ENCODE measurements at places on chromosomes 12 and 14.

- DNase-seq, result no peak
Observed at GRCh38 chr14:78790271-78790670, 620.1 kb downstream of the NRXN3 start.

DNA sequence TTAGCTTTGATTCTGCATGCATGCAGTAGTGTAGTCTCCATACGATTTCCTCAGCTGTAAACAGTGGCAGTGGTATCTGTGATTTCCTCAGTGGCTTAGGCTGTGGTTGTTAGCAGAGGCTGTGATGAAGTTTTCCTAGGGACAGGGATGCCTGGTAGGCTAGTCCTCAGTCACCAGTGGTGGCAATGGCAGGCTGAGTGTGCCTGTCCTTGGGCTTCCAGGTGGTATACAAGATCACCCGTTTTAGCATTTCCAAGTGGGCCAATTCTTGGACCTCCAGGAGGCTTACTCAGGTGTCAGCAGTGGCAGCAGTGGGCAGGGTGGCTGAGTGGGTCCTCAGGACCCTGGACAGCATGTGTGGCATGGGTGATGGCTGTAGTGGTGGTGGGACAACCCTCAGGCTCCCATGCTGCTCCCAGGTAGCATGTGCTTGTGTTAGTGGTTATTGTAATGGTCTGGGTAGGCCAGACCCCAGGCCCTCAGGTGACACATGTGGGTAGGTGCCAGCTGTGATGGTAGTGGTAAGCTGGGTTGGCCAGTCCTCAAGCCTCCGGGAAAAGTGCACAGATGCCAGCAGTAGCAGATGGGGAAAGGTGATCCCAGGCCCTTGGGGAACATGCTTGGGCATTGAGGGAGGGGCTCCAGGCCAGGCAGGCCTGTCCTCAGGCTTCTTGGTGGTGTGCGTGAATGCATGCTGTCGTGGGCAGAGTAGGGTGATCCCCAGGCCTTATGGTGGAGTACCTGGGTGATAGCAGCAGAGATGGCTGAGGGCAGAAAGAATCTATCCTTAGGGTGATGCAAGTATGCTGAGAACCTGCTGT is 146.5 kb downstream of the PAPOLA start:
- no peak for DNase-seq

DNA sequence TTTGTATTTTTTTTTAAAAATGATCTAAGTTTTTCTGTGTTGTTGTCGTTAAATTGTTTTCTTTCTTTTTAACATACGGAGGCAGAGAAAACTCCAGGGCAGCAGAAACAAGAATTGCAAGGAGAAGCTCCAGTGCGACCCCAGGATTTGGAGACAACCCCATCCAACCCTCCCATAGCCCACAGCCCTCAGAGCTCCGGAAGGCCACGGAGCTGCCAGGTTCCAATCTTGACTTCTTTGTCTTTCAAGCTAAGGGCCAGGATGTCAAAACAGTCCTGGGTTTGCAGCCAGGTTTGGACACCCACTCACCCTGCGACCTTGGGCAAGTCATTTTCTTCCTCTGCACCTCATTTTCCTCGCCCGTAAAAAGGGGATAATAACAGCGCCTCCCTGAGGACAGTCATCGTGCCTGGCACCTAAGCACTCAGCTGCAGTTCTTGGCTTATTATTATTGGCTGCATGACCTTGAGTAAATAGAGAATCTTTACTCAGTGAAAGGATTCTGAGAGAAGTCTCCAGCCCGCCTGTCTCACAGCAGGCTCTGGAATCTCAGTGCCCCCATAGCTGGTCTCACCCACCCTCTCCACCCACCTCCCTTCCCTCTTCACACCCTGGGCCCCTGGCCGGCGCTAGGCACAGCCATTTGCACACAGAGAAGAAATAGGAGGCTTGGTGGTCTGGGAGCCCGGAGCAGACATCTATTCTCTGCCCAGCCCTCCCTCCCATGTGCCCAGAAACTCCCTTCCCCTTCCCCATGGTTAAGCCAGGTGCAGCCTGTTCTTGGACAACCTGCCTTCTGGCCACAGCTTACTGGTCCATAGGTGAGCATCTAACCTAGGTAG is 79.4 kb upstream of the BCL11B start:
- no peak for DNase-seq

DNA sequence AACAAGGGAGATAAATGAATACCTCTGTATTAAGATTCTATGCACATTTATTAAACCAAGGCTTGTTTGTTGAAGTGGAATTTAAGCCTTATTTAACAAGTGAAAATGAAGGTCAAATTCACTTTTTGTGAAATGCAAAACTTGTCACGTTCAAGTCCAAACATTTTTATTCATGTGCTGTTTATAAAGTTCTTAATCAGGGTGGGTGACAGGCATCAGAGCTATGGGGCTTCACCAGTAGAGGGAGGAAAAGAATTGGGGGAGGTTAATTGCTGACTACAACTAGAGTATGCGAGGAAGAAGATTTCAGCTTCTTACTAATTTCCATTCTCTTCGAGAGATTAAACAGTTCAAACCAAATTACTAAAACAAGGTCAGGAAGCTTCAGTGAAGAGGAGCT is 9.7 kb downstream of the MOK start:
- no peak for DNase-seq

DNA sequence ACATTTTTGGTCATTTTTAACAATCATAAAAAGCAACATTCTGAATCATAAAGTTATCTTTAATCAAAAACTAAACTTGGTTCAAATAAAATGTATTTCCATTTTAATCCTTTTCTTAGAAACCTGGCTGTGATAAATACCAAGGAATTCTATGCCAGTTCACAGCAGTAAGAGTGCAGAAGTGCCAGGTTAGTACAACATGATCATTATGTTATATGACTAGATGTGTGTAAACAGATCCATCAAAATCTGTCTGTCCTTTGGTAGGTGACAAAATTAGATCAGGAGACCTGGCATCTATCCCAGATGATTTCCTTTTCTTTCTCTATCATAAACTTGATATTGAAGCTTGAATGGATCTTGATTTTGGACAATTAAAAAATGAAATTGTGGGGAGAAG is 200.6 kb upstream of the STXBP6 start:
- DNase-seq, result no peak

GRCh38 chr12:121465921-121466793 is 66.2 kb downstream of the RNF34 start:
- DNase-seq, result no peak

- no peak for DNase-seq
Observed at GRCh38 chr14:91429385-91429784, 11.8 kb upstream of the CCDC88C start.

DNA sequence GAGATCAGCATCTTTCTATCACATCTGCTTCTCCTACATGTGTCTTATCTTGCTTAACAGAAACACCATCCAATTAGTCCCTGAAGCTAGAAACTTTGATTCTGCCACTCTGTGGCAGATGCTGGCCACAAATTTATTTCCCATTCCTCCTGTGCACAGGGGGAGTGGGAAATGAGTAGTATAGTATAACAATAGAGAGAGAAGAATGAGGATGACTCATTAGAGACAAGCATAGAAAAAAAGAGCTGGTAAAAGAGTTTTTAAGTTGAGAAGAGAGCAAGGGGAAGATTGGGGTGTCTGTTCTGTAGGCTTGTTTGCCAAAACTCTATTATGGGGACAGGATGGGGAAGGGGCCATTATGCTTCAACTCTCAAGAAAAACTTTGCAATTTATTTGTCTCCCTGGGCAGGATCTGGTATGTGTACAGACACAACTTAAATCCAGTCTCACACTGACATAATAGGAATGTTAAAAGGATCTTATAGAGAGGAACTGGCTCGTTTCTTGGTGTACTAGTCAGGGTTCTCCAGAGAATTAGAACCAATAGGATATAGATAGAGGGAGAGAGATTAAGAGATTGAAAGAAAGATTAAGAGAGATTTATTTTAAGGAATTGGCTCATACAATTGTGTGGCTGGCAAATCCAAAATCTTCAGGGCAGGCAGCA is 142.6 kb upstream of the CPSF6 start:
- DNase-seq, result no peak

DNA sequence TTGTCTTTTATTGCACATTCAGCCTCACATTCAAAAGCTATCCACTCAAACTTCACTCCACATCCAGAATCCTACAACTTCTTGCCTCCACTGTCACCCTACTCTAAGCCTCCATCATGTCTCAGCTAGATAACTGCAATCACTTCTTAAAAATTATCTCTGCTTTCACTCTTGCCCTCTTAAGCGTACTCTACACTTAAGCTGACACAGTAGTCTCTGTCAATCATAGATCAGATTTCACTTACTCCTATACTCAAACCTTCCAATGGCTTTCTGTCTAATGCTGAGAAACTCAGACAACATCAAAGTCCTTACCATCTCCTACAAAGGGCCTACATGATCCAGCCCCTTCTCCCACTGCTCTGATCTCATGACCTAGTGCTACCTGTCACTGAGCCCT is 304.1 kb downstream of the ITPR2 start:
- no peak for DNase-seq

DNA sequence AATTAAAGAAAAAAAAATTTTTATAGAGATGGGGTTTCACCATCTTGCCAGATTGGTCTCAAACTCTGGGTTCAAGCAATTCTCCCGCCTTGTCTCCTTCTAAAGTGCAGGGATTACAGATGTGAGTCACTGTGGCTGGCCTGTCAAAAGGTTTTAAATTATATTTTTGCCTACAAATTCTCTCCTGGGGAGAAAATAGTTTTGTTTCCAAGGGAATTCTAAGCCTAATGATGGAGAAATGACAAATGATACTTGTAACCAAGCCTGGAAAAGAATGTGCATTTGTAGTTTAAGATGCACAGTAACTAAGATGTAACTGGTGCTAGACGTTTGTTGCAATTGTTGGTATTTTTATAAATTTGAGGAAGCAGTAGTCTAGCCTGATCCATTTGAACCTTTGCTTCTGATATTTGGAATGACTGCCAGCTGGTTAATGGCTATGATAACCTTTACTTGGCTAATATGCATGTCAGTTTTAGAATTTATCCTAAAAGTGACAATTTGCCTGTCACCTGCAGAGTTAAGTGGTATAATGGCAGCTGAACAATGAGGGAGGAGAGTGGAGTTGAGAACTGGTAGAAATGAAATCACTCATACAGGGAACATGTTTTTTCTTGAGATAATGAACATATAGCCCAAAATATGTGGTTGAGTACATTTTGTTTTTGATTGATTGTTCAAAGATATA is 148.0 kb downstream of the FUT8 start:
- no peak for DNase-seq

DNA sequence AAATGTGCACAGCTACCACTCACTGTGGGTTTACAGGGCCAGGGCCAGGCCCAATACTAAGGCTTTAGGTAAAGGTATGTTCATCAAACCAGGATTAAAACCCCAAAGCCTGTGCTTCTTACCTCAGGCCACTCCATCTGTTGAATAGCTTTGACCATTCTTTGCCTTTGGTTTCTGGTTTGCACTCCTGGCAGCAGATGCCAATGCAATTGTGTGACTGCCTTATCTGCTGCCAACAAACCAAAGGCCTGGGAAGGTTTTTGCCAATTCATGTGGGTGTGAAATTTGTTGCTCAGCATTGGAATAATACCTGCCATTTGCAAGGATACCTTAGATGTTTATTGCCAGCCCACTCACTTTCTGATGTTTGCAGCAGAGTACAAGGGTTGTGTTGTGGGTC is 221.6 kb downstream of the C12orf75 start:
- DNase-seq, result no peak

- DNase-seq, result no peak
Observed at GRCh38 chr14:34030864-34031263, 80.0 kb upstream of the EGLN3 start.

- no peak for DNase-seq
Observed at GRCh38 chr12:56143217-56143616, 9.2 kb upstream of the MYL6B start.

- DNase-seq, result no peak
Observed at GRCh38 chr12:39237004-39237403, 205.9 kb downstream of the KIF21A start.

- DNase-seq, result no peak
Observed at GRCh38 chr14:69101331-69101826, 51.5 kb downstream of the DCAF5 start.

GRCh38 chr12:42332301-42333285 is 6.6 kb downstream of the PPHLN1 start:
- no peak for DNase-seq

- DNase-seq, result no peak
Observed at GRCh38 chr14:38512236-38512635, 256.3 kb upstream of the CLEC14A start.

DNA sequence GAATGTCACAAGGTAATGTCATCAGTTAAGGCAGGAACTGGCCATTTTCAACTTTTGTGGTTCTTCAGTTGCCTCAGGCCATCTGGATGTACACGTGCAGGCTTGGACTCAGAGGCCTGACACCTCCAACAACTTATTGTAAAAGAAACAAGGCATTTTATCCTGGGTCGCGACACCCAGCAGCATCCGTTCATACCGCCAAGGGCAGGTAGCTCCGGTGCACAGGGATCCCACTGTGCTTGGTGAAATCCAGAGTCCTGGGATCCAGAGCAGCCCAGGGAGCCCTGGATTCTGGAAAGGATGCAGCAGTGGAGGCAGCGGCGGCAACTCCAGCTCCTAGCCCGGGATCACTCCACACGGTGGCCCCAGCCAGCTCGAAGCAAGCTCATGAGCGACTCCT is 380.9 kb upstream of the STXBP6 start:
- DNase-seq, result no peak
